ENCODE measurements at places on chromosomes 2 and 18. TPM values are rescaled to one million over a fixed set of nuclear protein-coding genes. Genes with fewer than 3 reads are reported as not detected.

MTHFD2 gene
- 101 TPM for total RNA-seq

MC2R gene
- not detected for total RNA-seq

DNA sequence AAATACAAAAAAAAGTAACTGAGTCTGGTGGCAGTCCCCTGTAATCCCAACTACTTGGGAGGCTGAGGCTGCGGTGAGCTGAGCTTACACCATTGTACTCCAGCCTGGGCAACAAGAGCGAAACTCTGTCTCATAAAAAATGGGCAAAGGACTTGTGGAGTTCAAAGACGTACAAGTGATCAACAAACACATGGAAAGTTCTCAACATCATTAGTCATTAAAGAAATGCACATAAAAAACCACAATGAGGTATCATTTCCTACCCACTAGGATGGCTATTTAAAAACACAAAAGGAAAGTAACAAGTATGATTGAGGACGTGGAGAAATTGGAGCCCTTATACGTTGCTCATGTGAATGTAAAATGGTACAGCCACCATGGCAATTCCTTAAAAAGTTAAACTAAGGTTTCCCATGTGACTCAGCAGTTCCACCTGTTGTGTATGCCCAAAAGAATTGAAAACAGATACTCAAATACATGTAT lies 52.3 kb downstream of the RAB10 start:
- no peak for DNase-seq

GRCh38 chr2:178718283-178718682 lies 88.9 kb downstream of the TTN start:
- DNase-seq = no peak

DNA sequence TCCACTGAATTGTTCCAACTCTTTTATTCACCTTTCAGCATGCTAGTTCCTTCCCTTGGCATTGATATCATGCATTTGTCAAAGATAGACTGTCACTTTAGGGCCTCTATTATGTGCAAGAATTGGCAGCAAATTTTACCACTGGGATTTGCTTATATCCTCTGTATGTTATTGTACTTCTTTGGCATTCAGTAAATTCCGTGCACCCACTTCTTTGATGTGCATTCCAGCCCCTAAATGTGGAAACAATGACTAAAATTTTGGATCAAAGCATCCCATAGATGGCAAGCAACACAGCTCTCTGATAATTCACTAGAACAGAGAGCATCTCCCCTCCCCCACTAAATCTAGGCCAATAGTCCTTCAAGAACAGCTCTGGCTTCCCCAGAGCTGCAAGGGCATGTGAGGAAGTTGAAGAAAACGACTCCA lies 399.0 kb upstream of the HNRNPA3 start:
- no peak for DNase-seq

GRCh38 chr18:78857314-78858150 lies 122.1 kb upstream of the SALL3 start:
- no peak for DNase-seq

ACAA2 gene
- total RNA-seq = 42.7 TPM

All from posterior vena cava (tissue), 2 donors.